ENCODE measurements at places on chromosomes 7 and 10.

- DNase-seq = no peak
Measured at GRCh38 chr10:84447701-84448400, 119.5 kb downstream of the CCSER2 start.

DNA sequence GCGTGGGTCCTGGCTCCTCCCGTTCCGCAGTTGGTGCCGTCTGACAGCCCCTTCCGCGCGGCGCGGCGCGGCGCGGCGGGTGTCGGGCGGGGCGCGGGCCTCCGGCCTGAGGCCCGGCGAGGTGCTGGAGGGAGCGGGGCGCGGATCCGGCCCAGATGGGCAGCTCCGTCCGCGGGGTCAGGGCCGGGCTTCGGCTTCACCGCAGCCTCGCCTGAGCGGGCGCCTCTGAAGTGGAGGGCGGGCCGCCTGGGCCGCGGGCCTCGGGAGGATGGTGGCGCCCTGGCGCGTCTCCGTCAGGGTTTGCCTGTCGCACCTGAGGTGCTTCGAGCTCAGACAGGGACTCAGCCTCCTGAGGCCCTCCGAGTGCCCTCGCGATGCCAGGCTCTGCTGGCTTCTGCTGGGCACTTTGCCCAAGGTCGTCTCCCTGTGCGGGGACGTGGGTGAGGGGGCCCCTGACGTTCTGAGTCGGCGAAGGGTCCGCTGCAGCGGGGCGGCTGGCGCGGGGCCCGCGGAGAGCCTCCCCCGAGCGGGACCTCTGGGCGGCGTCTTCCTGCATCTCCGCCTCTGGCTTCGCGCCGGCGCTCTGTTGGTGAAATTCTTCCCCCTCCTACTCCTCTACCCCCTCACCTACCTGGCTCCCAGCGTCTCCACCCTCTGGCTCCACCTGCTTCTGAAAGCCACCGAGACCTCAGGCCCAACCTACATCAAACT, 473 bp downstream of the ADCK2 start:
- DNase-seq = peak; percentile 43

DNA sequence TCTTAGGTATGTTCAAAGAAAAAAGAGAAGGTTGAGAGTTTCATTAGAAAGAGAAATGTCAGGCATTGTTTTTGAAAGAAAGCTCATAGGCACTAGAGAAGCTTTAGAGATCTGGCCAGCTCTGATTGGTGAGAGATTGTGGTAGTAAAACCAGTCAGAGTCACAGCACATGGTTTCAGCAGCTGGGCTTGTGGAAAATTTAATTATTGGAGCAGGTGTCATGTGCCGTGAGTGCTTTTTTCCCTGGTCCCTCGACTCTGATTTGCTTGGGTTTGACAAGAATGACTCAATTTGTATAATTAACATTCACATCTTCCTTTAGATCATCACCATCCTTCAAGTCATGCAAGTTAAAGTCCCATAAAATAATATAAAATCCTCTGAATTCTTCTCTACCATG, 35.2 kb downstream of the MRPL32 start:
- no peak for DNase-seq

GRCh38 chr7:88477976-88478375, 171.3 kb upstream of the STEAP4 start:
- no peak for DNase-seq

- no peak for DNase-seq
Measured at GRCh38 chr10:30355601-30356000, 6.5 kb upstream of the MTPAP start.

DNA sequence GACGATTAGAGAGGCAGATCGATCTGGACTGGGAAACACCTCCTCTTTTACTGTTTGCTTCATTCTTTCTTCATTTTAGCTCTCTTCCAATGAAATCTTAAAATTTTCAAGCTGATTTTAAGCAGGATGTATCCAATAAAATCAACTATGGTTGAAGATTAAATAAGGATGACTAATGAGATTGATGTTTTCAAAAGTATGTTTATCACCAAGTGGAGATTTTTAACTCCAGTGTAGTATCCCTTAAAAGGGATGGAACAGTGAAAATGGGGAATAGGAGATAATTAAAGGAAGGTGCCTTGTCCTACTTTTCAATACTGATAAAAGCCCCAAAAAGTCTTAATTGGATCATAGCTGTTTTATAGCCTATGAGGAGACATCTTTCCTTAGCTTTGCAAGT, 11.6 kb upstream of the LIPF start:
- DNase-seq = no peak

All from T follicular helper cell (primary cell).